ENCODE measurements at places on chromosomes 3 and 15. TPM values are rescaled to one million over a fixed set of nuclear protein-coding genes. Genes with fewer than 3 reads are reported as not detected.

The CHRFAM7A gene
- 3.9 TPM for total RNA-seq

The MKRN3 gene
- total RNA-seq: 14.5 TPM

The MINAR1 gene
- total RNA-seq: 0.23 TPM

The CFAP44 gene
- 2.4 TPM for total RNA-seq

The PCOLCE2 gene
- 22.7 TPM for total RNA-seq

The MCF2L2 gene
- 3.4 TPM for total RNA-seq

The GNAT1 gene
- total RNA-seq: not detected

The ATP11B gene
- 30.3 TPM for total RNA-seq

The GREM1 gene
- not detected for total RNA-seq

DNA sequence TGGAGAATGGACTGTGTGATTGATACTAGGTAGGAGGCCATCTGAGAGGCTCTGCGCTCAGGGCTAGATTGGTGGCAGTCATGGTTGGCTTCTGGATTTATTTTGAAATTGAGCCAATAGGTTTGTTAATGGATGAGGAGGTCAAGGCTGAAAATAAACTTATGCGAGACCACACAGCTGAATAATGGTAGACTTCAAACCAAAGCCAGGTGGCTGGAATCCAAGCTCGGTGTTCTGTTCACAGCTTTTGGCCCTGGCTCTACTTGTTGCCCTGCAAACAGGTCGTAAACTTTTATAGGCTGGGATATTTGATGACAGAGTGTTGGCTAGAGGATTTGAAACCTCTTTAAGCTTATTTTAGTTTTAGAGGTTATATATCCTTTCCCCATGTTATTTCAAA is 160.4 kb downstream of the CHL1 start:
- DNase-seq: no peak

DNA sequence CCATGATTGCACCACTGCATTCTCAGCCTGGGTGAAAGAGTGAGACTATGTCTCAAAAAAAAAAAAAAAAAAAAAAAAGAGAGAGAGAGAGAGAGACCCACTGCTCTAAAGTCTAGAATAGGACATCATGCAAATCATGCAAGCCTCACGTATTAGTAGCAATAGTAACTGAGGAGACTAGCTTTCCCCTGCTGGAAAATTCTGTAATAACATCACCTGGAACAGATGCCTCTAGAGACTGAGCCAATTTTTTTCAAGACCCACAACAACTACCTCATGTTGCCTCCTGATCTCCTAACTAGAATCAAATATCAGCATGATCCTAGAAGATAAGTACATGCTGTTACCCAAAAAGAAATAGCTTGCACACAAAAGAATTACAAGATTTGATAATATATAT is 461.9 kb downstream of the AGBL1 start:
- DNase-seq: no peak

- DNase-seq: no peak
These were observed 64.8 kb downstream of the SPSB4 start for GRCh38 chr3:141115789-141116541.

DNA sequence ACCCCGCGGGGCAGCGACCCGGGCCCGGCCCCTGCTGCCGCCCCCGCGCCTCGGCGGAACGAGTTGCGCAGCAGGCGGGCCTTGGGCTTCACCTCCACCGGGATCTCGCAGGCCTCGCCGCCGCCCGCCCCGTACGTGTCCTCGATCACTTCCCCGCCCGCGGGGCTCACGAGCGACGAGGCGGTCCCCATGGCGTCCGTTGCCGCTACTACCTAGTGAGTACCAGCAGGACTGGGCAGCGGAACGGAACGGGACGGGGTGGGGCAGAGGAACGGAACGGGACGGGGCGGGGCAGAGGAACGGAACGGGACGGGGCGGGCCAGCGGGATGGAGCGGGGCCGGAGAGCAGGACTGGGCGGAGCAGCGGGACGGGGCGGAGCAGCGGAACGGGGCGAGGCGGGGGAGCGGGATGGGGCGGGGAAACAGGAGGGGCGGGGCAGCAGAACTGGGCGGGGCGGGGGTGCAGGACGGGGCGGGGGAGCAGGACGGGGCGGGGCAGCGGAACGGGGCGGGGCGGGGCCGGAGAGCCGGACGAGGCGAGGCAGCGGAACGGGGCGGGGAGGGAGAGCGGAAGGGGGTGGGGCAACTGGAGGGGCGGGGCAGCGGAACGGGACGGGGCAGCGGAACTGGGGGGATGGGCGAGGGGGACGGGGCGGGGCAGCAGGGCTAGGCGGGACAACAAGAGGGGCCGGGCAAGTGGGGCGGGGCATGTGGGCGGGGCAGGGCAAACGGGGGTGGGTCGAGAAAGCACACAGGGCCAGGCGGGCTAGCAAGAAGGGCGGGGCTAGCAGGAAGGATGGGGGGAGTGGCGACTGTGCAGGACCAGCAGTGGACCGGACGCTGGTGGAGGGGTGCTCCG is at the start of gene NPHP3:
Gene NPHP3, minus strand, starts transcription at position 245 of the 859 bp plus-strand sequence. Its CDS starts 54 bp downstream, at position 191.
- peak; percentile 89 for DNase-seq

DNA sequence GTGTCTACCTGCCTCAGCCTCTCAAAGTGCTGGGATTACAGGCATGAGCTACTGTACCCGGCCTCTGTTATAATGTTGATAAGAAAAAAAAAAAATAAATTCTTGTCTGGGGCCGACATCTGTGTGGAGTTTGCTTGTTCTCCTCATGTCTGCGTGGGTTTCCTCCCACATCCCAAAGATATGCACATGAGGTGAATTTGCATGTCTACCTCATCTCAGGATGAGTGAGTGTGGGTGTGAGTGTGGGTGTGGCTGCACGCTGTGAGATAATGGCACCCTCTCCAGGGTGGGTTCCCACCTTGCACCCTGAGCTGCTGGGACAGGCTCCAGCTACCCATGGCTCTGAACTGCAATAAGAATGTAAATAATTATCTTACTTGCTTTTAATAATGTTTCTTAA is 25.9 kb upstream of the UACA start:
- DNase-seq: no peak

DNA sequence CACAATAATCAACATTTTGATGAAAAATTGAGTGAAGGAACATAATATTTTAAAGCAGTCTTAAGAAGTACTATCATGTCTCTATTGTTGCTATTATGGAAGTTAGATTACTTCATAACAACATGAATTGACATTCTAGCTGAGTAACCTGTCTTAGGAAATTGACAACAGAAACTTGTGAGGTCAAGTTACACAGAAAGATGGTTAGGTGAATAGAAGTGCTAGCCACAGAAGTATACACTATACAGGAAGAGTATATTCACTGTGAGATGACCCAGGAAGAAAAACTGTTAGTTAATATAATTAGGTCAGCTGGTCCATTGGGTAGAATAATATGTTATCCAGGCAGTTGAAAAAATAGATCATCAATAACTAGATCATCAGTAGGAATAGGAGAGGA is 31.2 kb downstream of the MLF1 start:
- no peak for DNase-seq

- DNase-seq: no peak
These were observed 27.1 kb downstream of the SHC4 start for GRCh38 chr15:48936666-48937065.

GRCh38 chr3:141625506-141625905 is 112.6 kb upstream of the RNF7 start:
- DNase-seq: peak; percentile 86

- no peak for DNase-seq
These were observed 104.1 kb downstream of the TBC1D5 start for GRCh38 chr3:17638356-17638755.

DNA sequence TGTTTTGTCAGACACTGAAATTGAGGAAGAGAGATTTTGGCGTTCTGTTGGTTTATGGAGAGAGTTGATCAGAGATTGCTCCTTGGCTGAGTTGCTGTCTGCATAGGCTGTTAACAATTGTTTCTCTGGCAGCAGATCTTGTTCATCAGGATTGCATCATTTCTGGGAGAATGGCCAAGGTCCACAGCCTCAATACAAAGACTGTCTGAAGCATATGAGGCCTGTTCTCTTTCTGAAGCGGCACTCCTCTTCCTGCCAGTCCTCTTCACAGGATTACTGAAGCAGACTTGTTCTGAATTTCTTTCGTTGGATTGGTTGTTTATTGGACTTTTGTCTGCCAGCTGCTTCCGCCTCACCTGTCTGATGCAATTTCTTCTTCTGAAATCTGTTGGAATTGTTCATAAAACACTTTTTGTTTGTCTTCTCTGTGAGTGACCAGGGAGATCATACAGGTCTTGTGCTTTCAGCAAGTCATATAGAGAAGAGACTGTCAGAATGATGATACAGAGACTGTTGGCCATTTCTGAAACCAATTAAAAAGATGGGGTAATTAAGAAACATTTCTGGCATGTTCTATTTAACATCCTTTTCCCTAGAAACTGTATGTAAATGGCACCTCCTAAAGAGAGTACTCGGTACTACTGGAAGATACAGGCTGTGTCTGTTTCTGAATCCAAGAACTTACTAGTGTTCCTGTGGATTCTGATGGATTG is 25.5 kb downstream of the SETD5 start:
- DNase-seq: peak; percentile 95

DNA sequence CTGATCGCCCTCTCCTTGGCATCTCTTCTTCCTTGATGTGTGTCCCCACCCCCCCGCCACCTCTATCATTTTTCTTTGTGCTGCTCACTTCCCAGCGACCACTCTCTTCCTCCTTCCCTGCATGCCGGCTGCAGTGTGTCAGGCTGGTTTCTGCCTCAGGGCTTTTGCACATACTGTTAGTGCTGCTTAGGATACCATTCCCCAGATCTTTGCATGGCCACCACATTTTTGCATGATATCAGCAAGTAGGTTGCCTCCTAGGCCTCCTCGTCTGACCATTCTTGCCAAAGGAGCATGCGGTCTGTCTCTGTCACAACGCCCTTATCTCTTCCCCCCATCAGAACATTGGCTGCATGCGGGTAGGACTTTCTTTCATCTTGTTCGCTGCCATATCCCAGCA is 12.5 kb downstream of the FBLN2 start:
- no peak for DNase-seq

DNA sequence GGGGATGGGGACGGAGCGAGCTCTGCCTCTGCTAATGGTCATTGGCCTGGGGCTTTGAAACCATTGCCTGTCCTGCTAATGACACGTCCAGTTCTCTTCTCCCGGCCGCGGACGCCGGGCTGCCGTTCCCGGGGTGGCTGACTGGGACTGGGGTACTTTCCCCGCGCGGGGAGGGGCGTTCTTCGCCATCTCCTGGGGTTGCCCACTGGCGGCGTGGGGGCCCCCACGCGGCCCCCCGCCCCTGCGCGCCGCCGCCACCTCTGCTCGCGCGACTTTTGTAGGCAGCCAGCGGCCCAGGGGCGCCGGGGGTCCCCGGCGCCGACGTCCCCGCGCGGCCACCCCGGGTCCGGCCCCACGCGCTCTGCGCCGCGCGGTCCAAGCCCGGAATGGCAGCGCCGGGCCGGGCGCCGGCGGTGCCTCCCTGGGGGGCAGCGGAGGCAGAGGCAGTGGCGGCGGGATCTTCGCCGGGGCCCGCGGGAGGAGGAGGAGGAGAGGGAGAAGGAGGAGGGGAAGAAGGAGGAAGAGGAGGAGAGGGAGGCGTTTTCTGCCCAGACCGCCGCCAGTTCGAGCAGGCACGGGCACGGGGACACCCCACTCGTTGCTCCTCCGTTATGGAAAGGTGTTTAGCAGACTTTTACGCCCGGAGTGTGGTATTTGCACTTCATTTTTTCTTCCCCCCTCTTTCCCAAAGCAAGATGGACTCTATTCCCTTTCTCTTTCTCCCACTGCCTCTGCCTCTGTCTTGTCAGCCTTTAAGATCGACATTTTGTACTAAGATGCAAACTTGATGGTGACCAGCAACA is 2.3 kb downstream of the BBX start:
- DNase-seq: peak; percentile 74

GRCh38 chr3:100260081-100260684 is 609 bp upstream of the TBC1D23 start:
- no peak for DNase-seq

- DNase-seq: peak; percentile 21
These were observed 17.1 kb downstream of the KLF15 start for GRCh38 chr3:126340081-126340511.

GRCh38 chr15:70488002-70488605 is 275.3 kb downstream of the UACA start:
- peak; percentile 62 for DNase-seq

DNA sequence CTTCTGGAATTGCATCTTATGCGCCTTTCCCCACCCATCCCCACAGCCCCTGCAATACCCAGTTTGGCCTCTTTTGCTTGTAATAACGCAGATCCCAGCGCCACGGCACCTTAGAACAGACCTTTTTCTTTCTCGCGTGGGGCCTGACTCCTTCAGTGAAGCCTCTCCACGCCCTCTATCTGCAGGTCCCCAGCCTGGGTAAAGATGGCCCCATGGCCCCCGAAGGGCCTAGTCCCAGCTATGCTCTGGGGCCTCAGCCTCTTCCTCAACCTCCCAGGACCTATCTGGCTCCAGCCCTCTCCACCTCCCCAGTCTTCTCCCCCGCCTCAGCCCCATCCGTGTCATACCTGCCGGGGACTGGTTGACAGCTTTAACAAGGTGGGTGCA is 594 bp downstream of the CRELD1 start:
- no peak for DNase-seq

DNA sequence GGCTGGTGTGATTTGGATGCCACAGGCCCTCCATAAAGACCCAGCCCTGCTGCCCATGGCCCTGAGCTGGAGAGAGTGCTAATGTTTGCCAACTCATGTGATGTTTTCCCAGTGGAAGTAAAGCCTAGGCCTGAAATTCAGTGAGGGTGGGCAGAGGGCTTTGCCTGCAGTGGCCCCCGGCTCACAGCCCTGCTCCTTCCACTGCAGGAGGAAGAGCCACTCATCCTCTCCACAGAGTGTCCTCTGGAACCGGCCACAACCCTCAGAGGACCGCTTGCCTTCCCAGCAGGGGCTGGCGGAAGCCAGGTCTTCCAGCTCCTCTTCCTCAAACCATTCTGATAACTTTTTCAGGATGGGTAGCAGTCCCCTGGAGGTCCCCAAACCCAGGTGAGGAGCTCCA is 13.9 kb upstream of the CPNE9 start:
- no peak for DNase-seq

- no peak for DNase-seq
These were observed 39.3 kb downstream of the TRAK1 start for GRCh38 chr3:42130329-42131070.

DNA sequence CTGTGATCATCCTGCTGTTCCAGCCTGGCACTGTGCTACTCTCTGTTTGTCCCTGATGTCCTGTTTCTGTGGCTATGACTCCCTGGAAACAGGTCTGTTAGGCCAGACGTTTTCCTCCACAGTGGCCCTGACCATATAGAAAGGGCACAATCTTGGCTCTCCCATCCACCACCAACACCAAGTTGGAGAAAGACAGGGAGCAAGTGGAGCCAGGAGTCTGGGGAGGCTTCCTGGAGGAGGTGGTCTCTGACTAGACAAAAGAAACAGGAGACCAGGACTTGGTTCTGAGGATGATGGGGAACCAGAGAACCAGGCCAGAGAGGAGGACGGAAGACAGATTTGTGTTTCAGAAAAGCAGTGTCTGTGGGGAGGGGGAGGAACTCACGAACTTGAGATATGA is 49.2 kb upstream of the SMAD6 start:
- no peak for DNase-seq

- DNase-seq: peak; percentile 79
These were observed 141.9 kb upstream of the C2CD4B start for GRCh38 chr15:62306851-62307504.

DNA sequence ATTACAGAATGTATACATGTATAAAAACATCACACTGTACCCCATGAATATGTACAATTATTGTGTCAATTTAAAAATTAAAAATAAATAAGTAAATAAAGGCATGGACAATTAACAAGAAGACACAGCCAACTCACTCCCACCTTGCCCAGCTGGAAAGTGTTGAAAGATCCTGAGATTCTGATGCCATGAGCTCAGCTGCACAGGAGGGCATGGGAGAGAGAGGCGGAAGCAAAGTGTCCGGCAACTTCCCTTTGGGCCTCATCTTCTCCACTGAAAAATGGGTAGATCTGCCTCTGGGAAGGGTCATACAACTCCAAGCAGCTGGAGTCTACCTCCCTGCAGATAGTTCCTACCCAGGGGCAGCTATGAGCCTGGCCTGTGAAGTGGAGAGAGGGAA is 277.3 kb downstream of the UACA start:
- DNase-seq: no peak

Measured in HT1080 (cell line).